Kidney (tissue), 22 donors: ENCODE measurements at places on chromosomes 5 and 9. TPM values are rescaled to one million over a fixed set of nuclear protein-coding genes. Genes with fewer than 3 reads are reported as not detected.

The SLC34A3 gene
- 36.0 TPM for polyA plus RNA-seq

The PKD2L2 gene
- not detected for polyA plus RNA-seq

The C5orf22 gene
- polyA plus RNA-seq = 8.2 TPM

The SHISAL2B gene
- polyA plus RNA-seq = not detected

The ST8SIA4 gene
- polyA plus RNA-seq = 0.69 TPM

The PTGR1 gene
- 285 TPM for polyA plus RNA-seq

The SOWAHA gene
- 7.1 TPM for polyA plus RNA-seq

The DMRT2 gene
- polyA plus RNA-seq = 38.3 TPM

The ANKRD20A1 gene
- not detected for polyA plus RNA-seq

The IFNA21 gene
- polyA plus RNA-seq = not detected

The SPEF2 gene
- polyA plus RNA-seq = 7.1 TPM

The TLX3 gene
- polyA plus RNA-seq = not detected

The TPM2 gene
- polyA plus RNA-seq = 287 TPM

The NR4A3 gene
- 0.34 TPM for polyA plus RNA-seq

The IQGAP2 gene
- 35.8 TPM for polyA plus RNA-seq

The HAND1 gene
- not detected for polyA plus RNA-seq

The TMEM250 gene
- 22.2 TPM for polyA plus RNA-seq

The SPATA31E1 gene
- not detected for polyA plus RNA-seq

The ZNF454 gene
- polyA plus RNA-seq = 0.77 TPM

The PNPLA7 gene
- 2.1 TPM for polyA plus RNA-seq
